ENCODE measurements at places on chromosomes 7 and 10.
A peak's percentile ranks its signal among the peaks of the same experiment; 100 is the strongest.

- no peak for DNase-seq
Observed at GRCh38 chr7:18163091-18163490, 135.4 kb upstream of the PRPS1L1 start.

GRCh38 chr10:80144067-80144695 is 11.7 kb downstream of the PLAC9 start:
- DNase-seq: no peak

GRCh38 chr7:18548534-18548933 is 53.0 kb downstream of the HDAC9 start:
- DNase-seq: no peak

DNA sequence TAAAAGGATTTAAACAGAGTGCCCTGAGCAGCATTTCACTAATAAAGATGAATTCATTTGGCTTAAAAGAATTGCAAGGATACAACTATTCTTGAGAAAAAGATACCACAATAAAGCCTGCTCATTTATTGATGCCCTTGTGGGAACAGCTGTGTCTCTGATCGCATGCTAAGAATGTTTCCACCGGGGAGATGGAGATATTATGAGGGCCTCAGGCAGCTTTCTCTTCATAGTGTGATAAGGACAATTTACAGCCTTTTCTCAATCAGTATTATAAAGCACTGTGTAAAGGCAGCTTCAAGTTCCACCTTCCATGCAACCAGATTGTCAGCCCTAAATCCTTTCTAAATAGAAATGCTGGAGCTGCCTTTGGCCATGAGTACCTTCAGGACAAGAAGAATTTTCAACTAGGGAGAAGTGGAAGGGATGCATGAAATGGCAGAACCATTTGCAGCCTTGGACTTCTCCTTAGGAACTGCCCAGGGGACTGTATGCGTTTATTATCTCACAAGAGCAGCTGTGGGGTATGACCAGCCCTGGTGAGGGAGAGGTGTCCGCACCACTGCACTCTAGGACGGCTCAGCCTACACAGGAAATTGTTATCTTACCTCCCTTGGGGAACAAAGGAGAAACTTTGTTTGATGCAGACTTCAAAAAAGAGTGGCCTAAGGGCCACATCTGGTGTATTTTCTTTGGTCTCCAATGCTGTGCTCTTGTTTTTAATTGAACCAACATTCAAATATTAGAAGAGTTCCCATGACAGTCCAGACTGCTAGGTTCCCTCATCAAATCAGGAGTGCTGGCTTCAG is 116.9 kb upstream of the PCGF5 start:
- DNase-seq: no peak

DNA sequence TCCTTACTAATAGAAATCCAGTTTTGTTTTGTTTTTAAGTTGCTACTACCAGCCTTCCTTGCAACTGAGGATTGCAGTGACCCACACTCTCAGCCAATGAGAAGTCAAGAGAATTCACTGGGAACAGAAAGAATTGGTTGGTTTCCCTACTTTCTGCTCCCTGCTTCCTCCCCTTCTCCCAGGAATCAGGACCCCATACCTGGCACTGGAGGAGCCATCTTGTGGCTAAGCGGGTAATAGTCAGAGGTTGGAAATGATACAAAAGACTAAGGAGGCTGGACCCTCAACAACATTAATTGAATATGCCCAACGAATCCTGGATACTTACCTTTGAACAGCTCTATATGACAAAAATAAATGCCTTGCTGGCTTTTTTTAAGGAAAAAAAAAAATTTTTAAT is 6.3 kb downstream of the TMEM176A start:
- DNase-seq: no peak

DNA sequence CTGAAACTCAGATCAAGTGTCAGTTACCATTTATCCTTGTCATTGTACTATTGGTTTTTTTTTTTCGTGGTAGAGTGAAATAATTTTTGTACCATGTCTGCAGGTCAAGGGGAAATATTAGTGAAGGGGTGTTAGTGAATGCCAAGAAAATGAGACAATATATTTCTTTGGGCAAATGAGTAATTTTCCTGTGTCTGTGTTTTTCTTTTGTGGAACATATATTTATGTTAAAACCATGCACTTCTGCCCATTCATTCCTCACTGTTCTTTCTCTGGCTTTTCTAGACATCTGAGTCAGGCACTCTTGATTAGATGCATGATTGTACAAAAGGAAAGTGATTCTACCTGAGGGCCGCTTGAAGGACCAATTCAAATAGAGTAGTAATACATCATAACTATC is 161.6 kb downstream of the BICC1 start:
- DNase-seq: no peak

GRCh38 chr10:1190791-1191490 is 134.8 kb downstream of the WDR37 start:
- DNase-seq: no peak

DNA sequence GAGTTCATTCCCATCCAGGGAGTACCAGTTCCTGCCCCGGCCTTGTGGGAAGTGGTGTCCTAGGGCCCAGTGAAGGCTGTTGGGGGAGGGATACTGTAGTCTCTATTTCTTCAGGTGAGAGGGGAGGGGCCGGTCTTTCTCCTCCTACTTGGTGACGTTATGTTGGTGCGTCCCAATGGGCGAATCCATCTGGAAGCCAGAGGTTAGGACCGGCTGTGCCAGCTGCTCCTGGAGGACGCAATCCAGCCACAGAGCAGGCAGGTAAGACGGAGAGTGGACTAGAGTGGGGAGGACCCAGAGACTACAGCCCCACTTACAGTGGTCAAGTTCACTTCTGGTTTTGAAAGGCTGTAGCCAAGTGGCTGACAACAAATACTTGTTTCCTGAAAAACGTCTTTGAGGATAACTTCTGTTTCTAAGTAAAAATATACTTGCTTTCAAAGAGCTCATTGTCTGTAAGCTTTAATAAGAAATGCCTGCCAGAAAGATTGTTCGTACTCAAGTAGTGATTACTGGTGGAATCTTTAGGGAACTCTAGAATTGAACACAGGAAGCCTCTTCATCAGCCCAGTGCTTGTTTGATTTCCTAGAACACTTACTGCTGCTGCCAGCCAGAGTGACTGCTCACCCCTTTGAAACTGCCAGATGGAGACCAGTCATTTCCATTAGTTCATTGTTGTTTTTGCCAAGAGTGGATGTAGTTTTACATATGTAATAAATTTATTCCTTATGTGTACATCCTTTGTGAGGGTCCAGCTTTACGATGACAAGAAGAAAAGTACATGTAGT is 25.4 kb downstream of the RBM33 start:
- DNase-seq: no peak

GRCh38 chr10:103843045-103843444 is 12.3 kb downstream of the SH3PXD2A start:
- no peak for DNase-seq

- DNase-seq: no peak
Observed at GRCh38 chr10:6406220-6407033, 173.6 kb downstream of the PRKCQ start.

DNA sequence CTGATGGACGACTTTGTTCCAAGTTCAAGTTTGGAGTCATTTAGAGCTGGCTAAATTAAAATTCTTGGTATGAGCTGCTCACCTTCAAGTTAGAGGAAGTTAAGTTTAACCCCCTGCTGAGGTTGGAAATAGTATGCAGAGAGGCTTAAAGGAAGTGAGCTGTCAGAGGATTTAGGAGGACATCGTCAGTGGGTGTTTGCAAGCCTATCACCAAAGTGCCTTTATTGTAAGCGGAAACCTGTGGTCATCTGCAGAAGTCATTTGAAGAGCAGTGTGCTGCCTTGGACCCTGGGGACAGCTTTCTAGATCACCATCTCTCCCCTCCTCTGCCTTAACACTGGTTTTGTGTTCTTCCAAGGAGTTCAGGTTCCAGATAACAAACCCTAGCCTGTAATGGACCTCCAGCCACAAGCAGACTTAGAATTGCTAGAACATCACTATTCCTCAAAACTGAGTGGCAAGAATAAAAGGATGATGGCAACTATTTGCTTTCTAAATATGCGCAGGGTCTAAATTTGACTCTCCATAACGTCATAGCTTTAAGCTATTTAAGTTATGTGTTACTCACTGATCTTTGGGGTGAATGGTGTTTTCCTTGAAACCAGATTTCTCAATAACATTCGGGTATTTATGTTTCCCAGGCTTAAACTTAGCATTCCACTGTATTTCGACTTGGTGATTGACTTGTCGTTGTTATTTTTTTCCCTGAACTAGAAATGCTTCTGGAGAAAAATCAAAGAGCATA is 93.4 kb downstream of the SLC39A12 start:
- peak; percentile 75 for DNase-seq

GRCh38 chr10:113538151-113538550 is 14.7 kb upstream of the HABP2 start:
- DNase-seq: no peak

DNA sequence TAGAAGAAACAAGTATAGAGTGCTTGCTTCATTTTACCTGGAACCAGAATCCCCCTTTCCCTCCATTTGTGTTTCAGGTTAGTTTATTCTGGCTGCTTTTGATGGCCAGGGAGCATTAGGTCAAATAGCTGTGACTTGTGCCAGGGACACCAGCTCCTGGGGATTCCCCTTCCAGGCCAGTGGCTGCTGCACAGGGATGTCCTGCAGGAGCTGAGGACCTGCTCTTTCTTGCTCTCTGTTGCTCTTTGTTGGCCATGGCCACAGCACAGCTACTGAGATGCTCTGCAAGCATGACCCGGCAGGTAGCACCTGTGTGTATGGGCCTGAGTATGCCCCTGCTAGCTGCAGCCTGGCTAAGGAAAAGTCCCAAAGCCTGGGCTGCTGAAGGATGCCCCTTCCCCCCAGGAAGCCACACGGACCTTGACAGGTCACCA is 208.9 kb downstream of the EBF3 start:
- DNase-seq: no peak

- DNase-seq: no peak
Observed at GRCh38 chr7:117548035-117548434, 68.2 kb downstream of the CFTR start.

GRCh38 chr10:75718991-75719390 is 287.6 kb downstream of the LRMDA start:
- DNase-seq: no peak

- DNase-seq: no peak
Observed at GRCh38 chr10:129960481-129961156, 3.5 kb downstream of the EBF3 start.

DNA sequence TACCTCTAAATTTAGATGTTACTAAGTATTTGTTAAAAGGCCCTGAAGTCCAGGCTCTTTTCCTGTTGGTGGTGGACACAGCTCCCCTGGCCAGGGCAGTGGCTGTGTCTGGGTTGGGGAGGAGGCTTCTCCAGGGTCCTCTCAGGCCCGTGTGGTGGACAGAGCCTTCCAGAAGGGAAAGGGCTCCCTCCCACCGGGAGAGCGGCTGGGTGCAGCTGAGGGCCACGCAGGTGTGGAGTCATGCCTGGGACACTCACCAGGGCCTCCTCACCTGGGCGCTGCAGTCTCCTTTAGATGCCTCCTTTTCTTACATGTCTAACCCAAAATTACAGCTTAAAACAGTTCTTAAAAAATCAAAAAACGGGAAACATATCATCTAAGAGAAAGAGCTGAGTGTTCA is 128.2 kb upstream of the TCERG1L start:
- no peak for DNase-seq

DNA sequence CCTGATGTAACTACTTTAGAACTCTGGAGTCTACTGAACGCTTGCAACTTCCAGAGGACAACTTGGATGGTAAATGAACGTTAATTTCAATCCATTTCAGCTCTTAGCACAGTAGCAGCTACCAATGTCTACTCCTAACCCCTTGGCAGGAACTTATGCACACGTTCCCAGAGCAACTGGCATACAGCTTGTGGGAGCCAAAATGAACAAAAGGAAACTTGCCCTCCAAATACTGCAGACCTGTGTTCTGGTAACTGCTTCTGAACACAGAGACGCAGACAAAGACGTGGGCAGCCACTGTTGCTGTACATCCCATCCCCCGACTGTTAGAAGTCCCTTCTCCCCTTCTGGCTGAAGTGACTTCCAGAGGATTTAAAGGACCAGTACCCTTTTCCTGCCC is 61.3 kb downstream of the XPNPEP1 start:
- DNase-seq: no peak

DNA sequence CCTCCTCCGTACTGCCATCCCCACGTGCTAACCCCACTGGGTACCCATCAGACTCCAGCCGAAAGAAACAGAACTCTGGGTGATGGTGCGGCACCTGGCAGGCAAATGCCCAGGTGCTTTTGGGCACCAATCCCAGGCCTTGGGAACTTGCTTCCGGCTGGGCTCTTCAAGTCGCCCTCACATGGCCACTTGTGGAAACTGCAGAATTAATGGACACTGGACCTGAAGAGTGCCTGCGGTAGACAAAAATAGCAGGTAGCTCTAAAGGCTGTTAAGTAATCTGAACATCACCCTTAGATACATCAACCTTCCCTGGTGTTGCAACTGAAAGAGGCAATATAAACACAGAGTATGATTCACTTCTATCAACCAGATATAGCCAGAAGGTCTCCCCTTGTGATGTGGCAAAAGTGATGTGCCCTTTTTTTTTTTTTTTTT is 644.4 kb downstream of the GRM8 start:
- no peak for DNase-seq

GRCh38 chr7:22882106-22882505 is 59.5 kb upstream of the TOMM7 start:
- DNase-seq: no peak

DNA sequence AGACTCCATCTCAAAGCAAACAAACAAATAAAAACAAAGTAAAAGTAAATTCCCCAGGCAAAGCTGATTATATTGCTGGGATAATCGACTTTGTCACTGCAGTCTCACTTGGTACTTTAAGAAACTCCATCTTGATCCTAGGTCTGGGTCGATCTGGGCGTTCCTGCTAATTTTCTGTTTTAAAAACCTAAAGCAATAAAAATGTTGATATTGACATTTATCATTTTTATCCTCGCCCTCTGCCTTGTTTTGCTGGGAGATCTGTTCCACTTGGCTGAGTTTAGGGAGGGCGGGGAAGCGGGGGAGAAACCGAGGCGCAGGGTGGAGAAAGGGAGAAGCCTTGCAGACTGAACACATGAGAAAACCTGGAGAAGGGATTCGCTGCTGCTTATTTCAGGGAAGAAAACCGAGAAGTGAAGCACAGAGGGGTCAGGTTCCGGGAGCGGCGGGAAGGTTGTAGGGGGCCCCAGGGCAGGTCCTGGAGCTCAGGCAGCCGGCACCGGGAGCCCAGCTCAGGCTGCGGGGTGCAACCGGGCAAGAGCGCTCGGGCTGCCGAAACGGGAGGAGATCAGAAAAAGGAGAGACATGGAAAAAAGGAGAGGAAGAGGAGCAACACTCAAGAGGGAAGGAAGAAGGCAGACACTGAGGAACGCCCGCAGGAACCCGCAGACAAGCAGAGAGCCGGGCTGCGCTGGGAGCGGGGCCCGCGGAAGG is 27.3 kb upstream of the KMT2C start:
- peak; percentile 5 for DNase-seq
